ENCODE measurements at places on chromosomes 6 and 20.

DNA sequence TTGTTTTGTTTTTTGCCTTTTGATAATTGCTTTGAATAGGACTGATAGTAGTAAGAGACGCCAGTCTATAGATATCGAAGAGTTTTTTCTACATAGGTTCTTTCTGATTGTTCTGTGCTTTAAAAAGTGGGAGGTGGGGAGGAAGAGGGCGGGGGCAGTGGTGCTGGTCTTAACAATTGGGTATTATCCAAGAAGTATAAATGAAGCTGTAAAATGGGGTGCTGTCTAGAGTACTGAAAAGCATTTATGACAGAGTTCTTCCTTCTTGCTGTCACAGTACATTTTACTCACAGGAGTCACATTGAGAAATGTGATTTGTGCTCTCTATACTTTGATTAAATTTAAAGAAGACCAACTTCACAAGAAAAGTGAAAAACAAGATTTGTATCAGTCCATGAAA, 41.0 kb downstream of the MAPK14 start:
- no peak for DNase-seq

DNA sequence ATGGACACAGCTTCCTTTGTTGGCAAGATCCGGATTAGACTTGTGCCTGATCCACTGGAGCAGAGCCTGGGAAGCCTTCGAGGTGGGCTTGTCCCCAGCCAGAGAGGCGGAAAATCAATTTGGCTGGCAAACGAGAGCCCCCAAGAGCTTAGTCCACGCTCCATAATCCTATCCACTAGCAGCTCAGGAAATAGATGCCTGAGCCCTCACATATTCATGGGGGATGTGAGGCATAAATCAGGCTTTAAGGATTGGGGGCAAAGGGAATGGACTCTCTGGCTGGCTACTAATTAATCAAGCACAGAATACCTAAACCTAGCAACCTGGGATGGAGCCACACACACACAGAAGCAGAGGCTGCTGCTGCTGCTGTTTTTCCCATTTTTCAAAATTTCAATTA, 137.9 kb downstream of the PKHD1 start:
- DNase-seq, result no peak

DNA sequence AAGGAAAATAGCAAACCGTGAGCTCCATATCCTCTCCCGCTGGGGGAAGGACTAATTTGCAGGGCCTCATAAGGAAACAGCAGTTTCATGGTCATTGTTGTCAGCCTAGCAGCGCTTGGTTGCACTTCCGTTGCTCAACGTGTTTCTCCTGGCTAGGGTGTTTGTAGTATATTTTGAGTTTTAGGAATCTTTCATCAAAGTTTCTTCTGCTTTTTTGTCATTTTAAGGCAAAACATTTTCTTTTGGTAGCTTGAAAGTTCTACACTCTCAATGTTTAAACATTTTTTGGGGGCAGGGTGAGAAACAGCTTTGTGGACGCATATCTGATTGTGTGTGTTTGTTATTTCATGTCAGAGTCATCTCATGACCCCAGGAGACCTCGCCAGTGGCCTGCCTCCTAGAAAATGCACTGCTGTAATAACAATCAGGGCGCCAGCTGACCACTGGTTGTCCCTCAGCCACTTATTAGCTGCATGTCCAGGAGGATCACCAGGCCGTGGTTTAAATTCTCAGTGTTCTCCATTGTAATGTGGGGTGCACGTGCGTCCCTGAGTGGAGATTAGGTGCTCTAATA, 20.6 kb downstream of the JARID2 start:
- no peak for DNase-seq

- DNase-seq, result no peak
Measured at GRCh38 chr6:31609519-31610406, 5.3 kb upstream of the AIF1 start.

GRCh38 chr6:143863771-143864170, 503 bp upstream of the ZC2HC1B start:
- no peak for DNase-seq

DNA sequence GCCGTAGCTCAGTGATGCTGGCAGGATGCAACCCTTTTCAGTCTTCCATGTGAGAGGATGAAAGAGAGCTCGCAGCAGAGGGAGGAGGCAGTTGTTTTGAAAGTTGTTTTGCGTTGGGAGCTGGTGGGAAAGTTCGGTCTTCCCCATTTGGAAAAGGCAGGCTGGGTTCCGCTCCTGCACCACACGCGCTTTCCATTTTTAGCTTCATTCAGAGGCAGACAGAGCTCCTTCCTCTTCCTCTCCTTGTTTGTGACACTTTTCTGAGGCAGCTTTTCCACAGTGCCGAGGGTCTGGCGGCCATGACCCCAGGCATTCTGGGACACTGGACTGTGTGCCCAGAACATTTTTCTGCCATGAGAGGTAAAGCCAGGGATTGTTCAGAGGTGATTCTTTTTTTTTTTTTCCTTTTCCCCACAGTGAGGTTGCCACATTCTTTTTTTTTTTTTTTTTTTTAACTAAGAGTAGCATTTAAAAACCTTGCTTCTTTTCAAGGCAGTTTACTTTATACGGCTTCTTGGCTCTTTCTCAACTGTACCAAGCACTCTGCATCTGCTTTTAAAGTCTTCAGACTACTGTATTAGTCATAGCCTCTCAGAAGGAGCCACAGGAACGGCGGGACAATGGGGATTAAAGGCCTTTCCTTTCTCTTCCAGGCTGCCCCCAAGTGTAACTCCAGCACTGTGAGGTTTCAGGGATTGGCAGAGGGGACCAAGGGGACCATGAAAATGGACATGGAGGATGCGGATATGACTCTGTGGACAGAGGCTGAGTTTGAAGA, 1.6 kb downstream of the PRDM1 start:
- DNase-seq, result no peak

GRCh38 chr20:39338469-39339376, 376.6 kb downstream of the DHX35 start:
- no peak for DNase-seq

GRCh38 chr20:3134151-3134550, 25.5 kb downstream of the FASTKD5 start:
- DNase-seq, result no peak

- DNase-seq, result peak; percentile 68
Measured at GRCh38 chr6:84798257-84798656, 33.9 kb upstream of the TBX18 start.

GRCh38 chr20:53524589-53525312, 68.9 kb downstream of the ZNF217 start:
- no peak for DNase-seq

GRCh38 chr20:31708736-31709534, 13.7 kb downstream of the BCL2L1 start:
- no peak for DNase-seq

- no peak for DNase-seq
Measured at GRCh38 chr6:33794910-33795623, 6.1 kb upstream of the LEMD2 start.

DNA sequence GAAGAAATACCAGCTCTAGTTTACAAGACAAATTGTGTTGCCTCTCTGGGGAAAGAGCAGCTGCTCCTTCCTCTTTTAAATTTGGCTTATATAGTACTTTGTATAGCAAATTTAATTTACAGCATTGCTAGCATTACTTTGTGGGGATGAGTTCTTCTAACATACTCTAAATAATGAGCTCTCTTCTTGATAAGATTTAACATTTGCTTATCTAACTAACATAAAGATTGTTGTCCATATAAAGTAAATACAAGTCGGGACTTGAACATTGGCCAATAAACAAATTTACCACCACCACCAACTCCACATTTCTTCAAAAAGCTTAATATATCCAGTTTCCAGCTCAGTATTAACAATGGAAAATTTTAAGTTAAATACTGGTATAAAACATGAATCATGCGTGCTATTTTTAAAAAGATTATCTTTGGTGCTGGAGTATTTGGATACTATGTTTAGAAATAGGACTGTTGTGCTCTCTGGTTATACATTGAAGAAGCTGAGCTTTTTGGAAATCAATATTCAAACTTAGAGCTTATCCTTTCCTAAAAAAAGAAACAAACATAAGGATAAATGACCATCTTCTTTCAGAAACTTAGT, 1146.9 kb upstream of the GJE1 start:
- DNase-seq, result no peak

DNA sequence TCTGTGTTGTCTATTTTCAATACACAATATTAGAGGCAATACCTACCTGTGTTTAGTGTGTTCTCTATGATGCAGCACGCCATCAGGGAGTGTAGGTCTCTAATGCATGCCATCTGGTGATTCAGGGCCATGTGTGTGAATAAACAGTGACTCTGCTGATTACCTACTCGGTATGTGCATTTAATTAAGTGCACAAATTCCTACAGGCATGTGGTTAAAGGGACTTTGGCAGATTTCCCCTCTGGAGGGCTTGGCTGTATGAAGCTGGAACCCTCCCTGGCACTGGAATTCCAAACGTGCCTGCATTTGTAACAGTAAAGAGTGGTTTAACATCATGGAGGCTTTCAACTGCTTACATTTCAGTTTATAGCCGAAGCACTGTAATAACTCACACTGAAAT, 401.5 kb upstream of the SASH1 start:
- DNase-seq, result no peak

GRCh38 chr20:53738039-53738944, 144.7 kb upstream of the ZNF217 start:
- DNase-seq, result peak; percentile 41

DNA sequence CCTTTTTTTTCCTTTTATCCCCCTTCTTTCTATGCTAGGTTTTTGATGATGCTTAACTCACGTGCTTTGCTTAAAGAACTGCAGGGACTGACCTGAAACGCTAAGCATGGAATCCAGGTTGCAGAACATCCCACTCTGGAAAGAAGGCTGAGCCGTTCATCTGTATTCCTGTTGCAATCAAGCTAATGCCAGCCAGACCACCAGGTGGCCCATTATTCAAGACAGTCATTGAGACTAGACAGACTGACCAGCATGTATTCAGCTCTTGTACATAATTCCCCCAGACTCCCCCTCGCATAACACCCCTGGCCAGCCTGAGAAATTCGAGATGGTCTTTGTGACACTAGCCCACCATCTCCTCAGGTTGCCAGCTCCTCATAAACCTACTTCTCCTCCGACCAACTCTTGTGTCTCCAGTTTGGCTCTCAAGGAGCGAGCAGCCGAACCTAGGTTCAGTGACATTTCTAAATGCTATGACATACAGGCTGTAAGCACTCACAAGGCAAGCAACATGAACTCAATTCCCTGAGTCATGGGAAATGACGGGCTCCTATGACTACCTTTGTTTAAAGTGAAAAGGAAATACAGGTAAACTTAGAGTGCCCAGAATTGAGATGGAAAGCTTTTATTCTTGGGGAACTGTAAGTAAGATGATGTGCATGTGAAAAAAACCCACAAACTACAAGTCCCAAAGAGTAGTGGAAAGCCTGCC, 309.3 kb upstream of the CDYL start:
- no peak for DNase-seq

- no peak for DNase-seq
Measured at GRCh38 chr6:81753711-81754577, 1.5 kb upstream of the TENT5A start.

GRCh38 chr6:92806254-92806653, 613.1 kb downstream of the EPHA7 start:
- no peak for DNase-seq

GRCh38 chr20:63134201-63134612, 81.7 kb downstream of the YTHDF1 start:
- DNase-seq, result no peak

DNA sequence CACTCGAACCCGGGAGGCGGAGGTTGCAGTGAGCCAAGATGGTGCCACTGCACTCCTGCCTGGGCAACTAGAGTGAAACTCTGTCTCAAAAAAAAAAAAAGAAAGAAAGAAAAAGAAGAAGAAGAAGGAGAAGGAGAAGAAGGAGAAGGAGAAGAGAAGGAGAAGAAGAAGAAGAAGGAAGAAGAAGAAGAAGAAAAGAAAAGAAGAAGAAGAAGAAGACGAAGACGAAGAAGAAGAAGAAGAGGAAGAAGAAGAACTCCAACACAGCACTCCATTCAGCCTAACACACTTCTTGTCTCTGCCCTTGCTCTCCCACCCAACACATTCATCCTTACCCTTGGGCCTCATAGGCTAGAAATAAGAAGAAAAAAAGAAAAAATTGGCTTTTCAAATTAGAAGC, 6.9 kb downstream of the ZFP57 start:
- DNase-seq, result no peak

DNA sequence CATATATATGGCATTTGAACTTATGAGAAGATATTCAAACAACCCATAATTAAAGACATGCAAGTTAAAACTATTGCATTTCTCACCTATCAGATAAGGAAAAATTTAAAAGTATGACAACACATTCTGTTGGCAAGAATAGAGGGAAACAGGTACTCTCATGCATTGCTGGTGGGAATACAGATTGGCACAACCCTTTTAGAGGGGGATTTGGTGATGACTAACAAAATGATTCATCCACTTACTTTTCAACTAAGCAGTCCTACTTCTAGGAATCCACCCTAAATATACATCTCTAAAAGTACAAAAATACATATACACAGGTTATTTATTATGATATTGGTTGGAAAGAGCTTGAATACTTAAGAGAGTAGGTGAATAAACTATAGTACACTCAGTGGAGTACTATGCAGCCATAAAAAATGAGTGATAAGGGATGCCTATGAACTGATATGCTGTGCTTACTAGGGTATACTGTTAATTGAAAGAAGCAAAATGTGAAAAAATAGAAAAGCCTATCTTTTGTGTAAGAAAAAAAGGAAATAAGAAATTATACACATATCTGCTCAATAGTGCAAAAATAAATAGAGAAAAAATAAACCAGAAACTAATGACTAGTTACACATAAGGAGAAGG, 42.2 kb downstream of the ADAT2 start:
- DNase-seq, result no peak

- DNase-seq, result no peak
Measured at GRCh38 chr6:116106146-116106545, 5.5 kb downstream of the NT5DC1 start.

DNA sequence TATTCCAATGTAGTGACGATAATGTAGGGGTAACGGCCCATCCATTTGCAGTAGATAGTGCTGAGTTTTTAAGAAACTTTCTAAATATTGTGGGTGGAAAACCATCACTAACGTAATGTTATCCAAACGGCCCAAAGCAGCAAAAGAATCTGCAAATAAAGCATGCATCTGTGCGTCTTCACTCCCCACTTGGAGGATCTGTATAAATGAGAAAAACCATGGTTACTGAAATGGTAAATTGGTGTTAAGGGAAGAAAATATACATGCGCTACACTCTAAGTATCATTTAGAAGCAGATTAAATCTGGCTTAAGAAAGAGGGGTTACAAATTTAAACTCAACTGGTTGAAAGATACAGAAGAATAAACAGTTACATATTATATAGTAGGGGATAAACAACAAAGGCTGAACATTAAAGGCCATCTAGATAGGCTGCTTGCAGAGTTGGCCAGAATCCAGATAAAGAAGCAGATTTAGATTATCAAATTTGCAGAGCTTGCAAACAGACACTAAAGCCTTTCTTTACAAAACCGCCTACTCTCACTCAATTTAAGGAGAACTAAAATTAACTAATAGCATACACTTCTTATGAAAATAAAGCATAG, 93.3 kb downstream of the SESN1 start:
- DNase-seq, result no peak

Data from smooth muscle cell of the brain vasculature (primary cell).